Activated T-helper 9 cell treated with anti-CD3 and anti-CD28 coated beads, Interleukin-2, amount 50 U/mL, for 16 hours (primary cell): ENCODE measurements at places on chromosomes 12 and 14.

GRCh38 chr12:48978291-48978740 lies at the start of gene WNT1:
TSS of gene WNT1 (plus strand) at chr12:48978322. CDS start at chr12:48978651, 329 bp downstream.
- no peak for DNase-seq

- no peak for DNase-seq
These were observed 7.1 kb upstream of the ZDHHC22 start for GRCh38 chr14:77148510-77149231.

GRCh38 chr14:89466484-89466883 lies 49.5 kb upstream of the FOXN3 start:
- no peak for DNase-seq

DNA sequence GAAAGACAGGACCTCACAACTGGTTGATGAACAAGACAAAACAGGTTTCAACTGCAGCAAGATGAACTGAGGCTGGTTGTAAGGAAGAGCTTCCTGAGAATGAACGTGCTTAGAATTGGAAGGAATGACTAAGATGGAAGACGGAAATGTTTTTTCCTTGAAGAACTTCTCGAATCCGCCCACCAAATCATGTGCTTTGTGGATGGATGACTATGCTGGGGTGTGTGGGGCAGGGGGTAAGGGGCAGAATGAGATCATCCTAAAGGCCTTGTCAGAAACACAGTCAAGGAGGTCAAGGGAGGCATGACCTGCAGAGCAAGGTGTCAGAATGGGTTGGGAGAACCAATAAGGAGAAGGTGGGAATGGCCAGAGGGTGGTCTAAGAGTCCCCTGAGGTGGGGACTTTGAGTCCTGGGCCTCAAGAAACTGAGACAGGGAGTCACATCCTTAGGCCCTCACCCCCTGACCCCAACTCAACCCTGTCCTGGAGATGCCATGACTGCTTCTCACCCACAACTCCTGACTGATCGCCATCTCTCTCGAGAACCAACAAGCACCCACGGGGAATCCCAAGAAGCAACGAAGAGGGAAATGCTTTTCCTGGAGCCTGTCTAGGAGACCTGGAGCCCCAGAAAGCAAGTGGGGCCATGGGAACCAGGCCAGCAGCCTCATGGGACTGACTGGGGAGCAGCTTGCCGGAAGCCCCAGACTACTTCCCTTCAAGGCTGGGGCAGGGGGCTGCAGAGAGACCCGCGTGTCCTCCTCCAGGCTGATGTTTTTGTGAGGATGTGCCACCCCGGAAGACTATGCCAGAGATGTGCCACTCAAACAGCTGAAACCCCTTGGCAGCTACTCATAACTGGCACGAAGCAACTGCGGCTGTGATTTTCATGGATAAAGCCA lies 84.0 kb downstream of the ACTN1 start:
- DNase-seq, result no peak
